ENCODE measurements at places on chromosomes 3 and 15.
A peak's percentile ranks its signal among the peaks of the same experiment; 100 is the strongest.

DNA sequence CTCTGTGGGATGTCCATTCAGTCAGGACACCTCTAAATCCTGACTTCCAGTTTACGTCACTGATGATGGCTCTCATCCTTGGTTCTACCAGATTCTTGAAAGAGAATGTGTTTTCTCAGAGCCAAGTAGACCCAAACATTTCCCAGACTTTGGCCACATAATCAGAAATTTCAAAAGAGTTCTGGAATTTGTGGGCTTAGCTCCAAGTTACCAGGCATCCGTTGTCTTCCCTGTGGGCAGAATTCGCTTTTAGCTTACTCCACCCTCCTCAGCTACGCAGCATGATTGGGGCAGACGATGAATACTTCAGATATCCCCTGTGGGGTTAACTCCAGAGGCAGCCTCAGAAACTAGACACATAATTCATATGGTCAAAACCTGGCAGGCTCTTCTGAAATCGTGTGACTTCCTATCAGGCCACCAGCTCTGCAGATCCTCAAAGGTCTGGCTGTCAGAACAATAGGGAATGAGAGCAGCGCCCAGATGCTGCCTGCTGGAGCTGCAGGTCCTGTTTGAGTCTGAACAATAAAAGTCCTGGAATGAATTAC lies 30.6 kb downstream of the CRTC3 start:
- DNase-seq, result no peak

- no peak for DNase-seq
Measured at GRCh38 chr3:130849091-130849552, 44.8 kb upstream of the ATP2C1 start.

GRCh38 chr15:100537331-100537730 lies 8.6 kb upstream of the CERS3 start:
- no peak for DNase-seq

- DNase-seq, result no peak
Measured at GRCh38 chr3:108548304-108548703, 37.9 kb upstream of the MYH15 start.

- DNase-seq, result no peak
Measured at GRCh38 chr15:61314427-61314826, 85.3 kb upstream of the RORA start.

- DNase-seq, result no peak
Measured at GRCh38 chr3:42214565-42215283, 51.3 kb downstream of the CCK start.

DNA sequence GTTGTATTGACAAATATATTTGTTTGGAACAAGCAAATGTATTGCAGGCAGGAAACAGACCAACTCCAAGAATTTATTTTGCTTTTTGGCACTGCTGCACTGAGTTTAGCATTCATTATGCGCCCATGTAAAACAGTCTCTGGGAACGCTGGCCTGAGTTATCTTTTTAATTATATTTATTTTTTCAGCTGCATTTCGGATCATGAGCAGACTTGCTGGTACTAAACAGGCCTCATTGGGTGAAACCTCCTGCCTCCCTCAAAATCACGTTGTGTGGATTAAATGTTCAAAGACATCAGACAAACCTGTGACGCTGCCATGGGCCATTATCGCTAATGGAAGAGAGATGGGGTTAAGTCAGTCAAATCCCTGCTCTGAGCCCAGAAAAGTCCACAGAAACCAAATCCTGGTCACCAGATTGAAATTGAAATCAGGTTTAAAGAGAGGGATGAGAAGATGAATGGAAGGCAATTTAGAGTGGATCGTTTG lies 511.1 kb upstream of the PROK2 start:
- no peak for DNase-seq

DNA sequence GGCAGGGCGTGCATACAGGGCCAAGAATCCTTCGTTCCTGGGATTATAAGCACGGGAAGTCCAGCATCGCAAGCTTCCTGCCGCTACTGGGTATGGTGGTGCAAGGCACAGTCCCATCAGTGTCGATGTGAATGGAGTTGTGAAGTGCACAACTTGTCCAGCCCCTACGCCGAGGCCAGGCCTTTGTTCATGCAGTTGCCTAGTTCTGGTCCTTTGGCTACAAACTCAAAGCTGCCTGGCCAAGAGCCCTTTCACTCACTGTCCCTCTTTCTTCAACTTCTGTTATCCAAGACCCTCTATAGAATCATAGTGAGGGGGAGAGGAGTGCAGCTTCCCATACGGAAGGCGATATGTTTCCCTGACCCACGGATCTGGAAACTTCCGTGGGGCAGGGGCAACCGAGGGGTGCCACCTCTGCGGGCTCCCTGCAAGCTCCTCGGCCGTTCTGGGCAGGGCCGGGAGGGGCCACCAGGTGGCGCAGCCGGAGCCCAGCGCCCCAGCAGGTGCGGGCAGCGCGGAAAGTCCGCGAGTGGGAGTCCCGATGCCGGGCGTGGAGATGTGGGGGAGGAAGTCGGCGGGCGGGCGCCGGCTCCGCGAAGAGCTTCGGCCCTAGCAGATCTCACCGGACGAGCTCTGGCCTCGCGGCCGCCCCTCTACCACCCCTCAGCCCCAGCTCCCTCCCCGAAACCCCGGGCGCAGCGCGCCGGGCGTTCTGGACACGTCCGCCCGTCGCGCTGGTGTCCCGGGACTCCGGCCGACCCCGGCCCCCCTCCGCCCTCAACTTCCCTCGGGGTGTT lies 693 bp downstream of the RASGRP1 start:
- peak; percentile 71 for DNase-seq

GRCh38 chr3:46184469-46184868 lies 23.6 kb downstream of the CCR1 start:
- no peak for DNase-seq

DNA sequence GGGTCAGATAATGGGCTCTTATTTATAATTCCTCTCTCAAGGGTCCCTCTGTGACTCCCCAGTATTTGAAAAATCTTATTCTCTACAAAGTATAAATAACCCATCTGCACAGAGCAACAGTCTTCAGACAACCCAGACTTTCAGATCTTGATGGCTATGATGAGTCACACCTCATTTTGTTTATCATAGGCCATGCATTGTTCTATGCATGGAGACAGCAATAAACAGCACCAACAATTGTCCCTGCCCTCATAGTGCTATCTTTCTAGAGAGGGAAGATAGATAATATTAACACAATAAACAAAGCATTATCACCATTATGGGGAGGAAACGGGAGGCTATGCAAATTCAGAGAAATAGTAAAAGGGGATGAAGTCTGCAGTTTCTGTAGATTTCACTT lies 13.4 kb downstream of the FHIT start:
- no peak for DNase-seq

GRCh38 chr3:59862686-59863085 lies 812.9 kb upstream of the CFAP20DC start:
- DNase-seq, result no peak

DNA sequence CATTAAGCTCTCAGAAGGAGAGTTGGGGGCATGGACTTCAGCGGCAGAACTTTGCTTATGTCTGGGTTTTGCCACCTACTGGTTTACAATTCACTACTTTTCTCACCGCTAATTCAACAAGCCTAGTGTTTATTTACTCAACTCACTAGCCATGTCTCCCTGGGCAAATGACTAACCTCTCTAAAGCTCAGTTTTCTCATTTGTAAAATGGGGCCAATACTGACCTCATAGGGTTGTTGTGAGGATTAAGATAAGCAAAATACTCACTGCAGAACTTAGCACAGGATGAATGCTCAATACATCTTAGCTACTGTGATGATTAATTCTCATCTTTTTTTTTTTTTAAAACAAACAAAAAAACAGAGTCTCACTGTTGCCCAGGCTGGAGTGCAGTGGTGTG lies 106.3 kb downstream of the CADPS start:
- DNase-seq, result no peak

DNA sequence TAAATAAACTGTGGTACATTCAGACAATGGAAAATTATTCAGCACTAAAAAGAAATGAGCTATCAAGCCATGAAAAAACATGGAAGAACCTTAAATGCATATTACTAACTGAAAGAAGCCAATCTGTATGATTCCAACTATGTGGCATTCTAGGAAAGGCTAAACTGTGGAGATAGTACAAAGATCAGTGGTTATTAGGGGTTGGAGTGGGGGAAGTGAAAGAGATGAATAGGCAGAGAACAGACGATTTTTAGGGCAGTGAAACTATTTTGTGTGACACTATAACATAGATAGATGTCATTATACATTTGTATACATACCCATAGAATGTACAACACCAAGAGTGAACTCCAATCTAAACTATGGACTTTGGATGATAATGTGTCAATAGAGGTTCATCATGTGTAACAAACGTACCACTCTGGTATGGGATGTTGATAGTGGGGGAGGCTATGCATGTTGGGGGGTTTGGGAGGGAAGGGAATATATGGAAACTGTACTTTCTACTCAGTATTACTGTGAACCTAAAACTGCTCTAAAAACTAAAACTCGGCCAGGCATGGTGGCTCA lies 29.0 kb downstream of the RAB27A start:
- DNase-seq, result no peak

GRCh38 chr15:31488437-31489204 lies 162.0 kb downstream of the KLF13 start:
- no peak for DNase-seq

DNA sequence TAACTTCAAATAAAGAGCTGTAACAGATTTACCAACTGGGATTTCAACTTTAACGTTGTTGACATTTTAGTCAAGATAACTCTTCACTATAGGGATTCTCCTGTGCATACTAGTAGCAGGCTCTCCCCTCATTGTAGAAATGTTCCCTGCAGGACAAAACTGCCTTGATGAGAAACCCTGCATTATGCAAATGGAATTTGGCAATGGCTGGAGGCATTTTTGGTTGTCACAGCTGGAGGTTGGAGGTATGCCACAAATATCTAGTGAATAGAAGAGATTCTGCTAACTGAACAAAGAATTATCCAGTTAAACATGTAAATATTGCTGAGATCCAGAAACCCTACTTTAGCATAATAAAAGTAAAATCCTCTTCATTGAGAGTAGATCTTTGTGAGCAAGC lies 928.8 kb upstream of the ALCAM start:
- DNase-seq, result no peak

DNA sequence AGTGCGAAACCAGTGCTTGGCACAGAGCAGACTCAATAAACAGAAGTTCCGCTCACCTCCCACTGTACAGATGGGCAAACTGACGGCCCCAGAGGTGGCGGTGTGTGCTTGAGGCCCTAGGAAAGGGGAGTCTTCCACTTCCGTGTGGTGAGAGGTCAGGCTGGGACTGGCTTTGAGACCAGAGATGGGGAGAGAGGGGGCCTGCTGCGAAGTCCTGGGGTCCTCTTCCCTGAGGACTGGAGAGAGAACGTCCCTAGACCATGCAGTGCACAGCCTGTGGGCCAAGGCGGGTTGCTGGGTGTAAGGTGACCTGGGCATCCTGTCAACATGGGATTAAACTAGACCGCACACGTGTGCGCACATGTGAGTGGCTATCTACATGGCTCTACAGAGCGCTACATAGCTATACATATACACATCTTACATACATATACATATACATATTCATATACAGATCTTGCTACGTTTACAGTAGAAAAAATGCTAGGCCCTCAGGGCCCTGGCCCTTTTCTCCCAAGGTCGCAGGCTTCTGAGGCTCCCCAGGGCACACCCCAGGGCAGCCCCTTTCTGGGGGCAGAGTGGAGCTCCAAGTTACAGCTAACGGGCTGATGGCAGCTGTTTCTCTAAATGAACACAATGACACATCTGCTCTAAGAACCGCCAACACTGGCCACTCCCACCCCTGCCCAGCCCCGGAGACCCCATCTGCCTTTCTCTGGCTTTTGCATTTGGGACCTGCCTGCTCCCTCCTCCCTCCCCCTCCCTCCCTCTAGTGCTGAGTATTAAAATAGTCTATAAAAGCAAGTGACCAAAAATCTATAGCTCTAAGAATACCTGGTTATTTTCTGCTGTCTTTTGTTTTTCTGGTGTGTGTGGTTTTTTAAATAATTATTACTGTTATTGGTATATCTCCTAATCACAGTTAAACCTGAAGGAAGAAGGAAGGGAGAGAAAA lies 47.0 kb downstream of the HCN4 start:
- DNase-seq, result no peak

DNA sequence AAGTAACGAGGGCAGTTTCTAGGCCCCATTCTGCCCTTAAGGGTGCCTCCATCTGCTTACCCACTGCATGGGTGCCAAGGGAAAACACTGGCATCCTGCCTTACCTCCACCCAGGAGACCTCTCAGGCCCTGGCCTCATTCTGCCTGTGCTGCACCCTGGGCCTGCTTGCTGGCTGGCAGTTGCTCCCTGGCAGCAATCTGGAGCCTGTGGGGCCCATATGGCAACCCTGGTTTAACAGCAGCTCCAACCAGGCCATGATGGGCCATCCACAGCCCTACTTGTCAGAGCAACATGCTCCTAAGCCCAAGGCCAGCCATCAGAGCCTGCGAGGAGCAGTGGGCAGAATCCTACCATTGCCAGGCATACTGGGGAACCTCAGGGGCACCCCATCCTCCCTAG lies 3.7 kb downstream of the C3orf18 start:
- DNase-seq, result no peak

GRCh38 chr3:122572940-122573412 lies 4.5 kb upstream of the PARP15 start:
- DNase-seq, result peak; percentile 17

- no peak for DNase-seq
Measured at GRCh38 chr3:35772381-35773015, 133.2 kb downstream of the ARPP21 start.

DNA sequence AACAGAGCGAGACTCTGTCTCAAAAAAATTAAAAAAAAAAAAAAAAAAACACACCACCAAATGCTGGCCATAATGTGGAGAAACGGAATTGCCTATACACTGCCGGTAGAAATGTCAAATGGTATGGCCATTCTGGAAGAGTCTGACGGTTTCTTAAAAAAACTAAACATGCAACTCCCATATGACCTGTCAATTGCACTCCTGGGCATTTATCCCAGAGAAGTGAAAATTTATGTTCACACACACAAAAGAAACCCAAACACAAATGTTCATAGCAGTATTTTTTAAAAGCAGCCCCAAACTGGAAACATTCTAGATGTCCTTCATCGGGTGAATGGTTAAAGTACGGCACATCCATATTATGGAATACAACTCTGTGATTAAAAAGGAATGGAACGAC lies 66.1 kb downstream of the LRIG1 start:
- no peak for DNase-seq

DNA sequence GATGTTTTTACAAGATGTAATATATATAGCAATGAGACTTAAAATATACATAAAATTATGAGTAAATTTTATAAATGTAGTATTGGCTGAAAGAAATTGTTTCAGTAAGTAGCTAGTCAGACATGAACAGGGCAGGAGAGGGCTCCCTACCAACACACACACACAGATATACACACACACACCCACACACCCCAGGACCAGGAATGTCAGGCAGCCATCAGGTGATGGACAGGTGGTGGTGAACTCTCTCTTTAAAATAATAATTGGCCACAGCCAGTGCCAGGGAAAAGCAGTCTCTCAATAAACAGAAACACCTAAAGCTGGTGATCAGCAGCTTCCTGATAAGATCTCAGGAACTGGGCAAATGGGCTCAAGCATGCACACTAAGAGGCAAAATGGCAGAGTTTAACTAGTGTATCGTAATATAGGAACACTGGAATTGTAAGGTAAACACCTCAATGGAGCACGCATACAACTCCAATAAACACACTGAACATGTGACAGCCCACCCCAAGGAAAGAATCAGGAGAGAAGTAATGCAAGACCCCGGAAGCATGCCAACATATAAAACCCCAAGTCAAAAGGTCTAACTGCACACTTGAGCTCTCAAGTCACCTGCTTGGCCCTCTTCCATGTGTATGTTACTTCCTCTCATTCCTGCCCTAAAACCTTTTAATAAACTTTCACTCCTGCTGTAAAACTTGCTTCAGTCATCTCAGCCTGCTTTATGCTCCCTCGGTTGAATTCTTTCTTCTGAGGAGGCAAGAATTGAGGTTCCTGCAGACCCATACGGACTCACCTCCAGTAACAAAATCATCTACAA lies 1034.1 kb upstream of the SEMA6D start:
- DNase-seq, result no peak

GRCh38 chr3:159855599-159856346 lies 132.9 kb upstream of the IL12A start:
- DNase-seq, result no peak
